ENCODE measurements at places on chromosomes 13 and 19.

- peak; percentile 95 for DNase-seq
Observed at GRCh38 chr19:13152974-13153568, 2.9 kb downstream of the IER2 start.

DNA sequence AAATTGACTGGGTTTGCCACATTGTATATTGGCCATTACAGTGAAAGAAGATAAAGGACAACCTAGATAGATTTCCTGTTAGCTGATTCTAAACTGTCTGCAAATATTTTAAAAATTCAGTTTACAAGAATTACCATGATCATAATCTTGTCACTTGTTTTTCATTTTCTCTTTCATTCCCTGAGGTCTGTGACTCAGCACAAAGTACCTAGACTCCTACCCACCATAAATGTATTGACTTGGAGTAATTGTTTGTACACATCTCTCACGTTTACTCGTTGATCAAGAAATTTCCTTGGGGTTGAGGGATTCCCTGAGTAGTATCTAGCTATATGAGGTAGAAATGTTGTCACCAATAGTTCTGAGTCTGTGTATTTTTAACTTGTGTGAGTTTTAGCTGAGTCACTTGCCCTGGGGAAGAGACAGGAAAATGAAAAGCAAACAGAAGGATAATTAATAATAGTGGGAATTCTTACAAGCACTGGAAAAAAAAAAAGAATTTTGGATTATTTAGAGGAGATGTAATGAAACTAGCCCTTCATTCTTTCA is 299.2 kb upstream of the DACH1 start:
- DNase-seq: no peak

DNA sequence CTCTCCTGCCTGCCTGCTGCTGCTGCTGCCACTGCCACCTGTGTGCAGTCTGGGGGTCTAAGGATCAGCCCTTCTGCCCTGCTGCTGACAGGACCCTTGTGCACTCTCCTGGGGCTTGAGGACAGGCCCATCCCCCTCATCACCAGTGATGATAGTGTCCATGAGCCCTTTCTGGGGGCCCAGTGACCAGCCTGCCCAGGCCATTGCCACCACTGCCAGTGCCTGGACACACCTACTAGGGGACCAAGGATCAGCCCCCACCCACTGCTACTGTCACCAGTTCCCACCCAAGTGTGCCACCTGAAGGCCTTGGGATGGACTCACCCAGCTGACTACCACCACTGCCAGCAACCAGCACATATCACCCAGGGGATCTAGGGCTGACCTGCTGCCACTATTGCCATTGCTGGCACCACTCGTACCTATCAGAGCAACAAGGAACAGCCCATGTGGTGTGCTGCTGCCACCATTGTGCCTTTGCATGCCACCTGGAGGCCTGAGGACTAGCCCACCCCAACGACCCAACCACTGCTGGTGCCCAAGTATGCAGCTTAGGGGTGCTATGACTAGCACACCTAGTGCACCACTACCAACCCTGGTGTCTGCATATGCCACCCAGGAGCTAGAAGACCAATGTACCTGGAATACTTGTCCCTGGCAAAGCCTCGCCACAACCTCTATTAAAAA is 994.3 kb downstream of the PCDH17 start:
- no peak for DNase-seq

DNA sequence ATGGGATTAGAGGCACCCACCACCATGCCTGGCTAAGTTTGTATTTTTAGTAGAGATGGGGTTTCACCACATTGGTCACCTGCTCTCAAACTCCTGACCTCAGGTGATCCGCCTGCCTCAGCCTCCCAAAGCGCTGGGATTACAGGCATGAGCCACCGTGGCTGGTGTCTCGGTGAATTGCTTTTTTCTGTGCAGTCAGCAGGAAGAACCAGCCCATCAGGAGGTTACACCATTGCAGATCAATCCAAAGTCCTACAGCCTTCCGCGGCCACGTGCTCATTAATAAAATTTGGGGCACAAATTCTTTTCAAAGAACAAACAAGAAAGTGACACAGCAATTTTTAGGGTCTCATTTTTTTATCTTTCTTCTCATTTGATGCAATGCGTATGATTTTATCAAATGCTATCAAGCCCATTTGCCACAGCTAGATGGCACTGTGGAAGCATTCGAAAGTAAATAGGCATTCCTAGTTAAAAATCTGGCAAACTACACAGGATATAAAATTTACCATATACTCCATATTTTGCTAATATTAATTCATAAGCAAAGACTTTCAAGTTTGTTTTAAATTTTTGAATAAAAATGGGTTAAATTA is 54.4 kb upstream of the ZNF835 start:
- DNase-seq: no peak

DNA sequence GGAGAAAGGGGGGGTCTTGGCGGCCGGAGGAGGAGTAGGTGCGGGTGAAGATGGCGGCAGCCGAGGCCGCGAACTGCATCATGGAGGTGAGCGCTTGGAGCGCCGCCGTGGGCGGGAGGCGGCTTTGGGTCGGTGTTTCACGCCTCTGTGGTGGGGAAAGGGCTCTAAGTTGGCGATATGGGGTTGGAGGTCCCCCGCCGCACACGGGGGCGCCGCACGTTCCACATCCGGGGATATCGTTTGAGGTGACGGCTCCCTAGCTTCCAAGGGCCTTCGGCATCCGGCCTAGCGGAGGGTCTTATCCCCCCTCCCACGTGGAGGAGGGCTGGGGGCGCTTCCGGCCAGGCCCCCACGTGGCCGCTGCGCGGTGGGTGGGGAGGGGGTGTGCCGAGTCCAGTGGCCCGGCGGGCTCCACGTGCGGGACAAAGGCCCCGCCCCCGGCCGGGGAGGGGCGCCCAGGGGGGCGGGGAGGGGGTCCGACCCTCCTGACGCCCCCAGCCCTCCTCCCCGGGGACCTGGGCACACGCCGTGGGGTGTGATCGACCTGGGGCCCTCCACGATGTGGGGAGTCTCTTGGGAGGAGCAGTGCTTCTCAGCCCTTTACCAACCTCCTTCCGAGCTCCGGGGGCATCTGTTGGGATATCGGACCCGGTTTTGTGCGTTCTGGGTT is at the start of gene PRMT1:
Gene PRMT1, plus strand, starts transcription at position 41 of the 670 bp plus-strand sequence. Its CDS starts 10 bp downstream, at position 51.
- no peak for DNase-seq

Measured in NCI-H1105 (cell line).